ENCODE measurements at places on chromosomes 1 and 21.
A peak's percentile ranks its signal among the peaks of the same experiment; 100 is the strongest.

- no peak for DNase-seq
Measured at GRCh38 chr1:180498594-180498993, 3.8 kb downstream of the ACBD6 start.

DNA sequence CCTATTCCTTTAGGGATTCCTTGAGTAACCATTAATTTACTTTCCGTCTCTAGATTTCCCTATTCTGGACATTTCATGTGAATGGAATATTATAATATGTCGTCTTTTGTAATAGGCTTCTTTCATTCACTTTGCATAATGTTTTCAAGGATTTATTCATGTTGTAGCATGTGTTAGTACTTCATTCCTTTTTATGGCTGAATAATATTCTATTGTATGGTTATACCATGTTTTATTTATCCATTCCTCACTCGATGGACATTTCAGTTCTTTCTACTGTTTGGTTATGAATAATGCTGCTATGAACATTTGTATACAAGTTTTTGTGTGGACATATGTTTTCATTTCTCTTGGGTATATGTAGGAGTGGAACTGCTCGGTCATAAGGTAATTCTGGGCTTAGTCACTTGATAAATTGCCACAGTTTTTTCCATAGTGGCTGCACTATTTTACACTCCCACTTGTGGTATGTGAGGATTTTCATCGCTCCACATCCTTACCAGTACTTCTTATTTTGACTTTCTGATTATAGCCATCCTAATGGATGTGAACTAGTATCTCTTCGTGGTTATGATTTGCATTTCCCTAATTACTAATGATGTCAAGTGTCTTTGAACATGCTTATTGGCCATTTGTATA, 17.7 kb downstream of the PPP2R5A start:
- DNase-seq: no peak

DNA sequence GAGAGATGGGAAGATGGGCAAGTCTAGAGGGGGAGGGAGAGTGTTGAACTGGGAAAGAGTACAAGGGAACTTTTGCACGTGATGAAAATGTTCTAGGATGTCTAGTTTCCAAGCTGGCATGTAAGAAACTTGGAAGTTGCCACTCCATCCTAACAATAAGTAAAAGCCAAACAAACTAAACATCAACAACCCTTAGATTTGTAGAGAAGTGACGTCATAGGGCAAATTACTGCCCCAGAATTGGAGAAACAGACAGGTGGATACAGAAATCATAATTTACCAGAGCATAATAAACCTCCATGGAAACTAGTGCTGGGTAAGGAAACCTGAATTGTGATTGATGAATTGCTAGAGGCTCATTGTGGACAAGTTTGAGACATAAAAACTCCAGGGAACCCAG, 14.7 kb upstream of the ZBTB40 start:
- no peak for DNase-seq

- peak; percentile 91 for DNase-seq
Measured at GRCh38 chr1:241356519-241357365, at the start of gene RGS7. Gene RGS7, minus strand, starts transcription at chr1:241357205.

DNA sequence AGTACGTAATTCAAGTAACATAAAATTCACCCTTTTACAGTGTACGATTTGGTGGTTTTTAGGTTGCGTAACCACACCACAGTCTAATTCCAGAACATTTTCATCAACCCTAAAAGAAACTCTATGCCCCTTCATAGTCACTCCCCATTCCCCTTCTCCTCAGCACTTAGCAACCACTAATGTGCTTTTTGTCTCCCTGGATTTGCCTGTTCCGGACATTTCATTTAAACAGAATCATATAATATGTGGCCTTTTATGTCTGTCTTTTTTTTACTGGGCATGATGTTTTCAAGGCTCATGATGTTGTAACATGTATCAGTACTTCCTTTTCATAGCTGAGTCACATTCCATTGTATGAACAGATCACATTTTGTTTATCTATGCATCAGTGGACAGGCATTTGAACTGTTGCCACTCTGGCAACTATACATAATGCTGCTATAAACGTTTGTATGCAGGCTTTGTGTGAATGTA, 20.8 kb downstream of the OBSCN start:
- DNase-seq: no peak

GRCh38 chr1:193974286-193974798, 787.9 kb upstream of the B3GALT2 start:
- no peak for DNase-seq

DNA sequence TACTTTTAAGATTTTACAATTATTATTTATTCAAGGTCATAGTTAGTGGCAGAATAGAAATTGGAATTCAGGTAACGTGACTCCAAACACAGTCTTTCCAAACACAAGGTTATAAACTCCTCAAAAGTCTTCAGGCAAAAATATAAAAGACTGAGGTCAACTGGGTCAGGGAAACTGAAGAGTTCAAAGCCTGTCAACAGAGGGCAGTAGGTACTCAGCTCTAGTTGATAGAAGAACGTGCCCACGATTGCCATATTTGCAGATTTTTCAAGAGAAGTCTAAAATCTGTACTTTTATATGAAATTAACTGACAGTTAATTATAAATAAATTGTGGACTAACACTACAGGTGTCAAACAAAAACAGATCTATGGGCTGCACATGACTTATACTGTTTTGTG, 135.0 kb downstream of the LHX4 start:
- no peak for DNase-seq

- no peak for DNase-seq
Measured at GRCh38 chr21:42187976-42188653, 30.8 kb upstream of the ABCG1 start.

GRCh38 chr1:202105571-202106339, 17.0 kb upstream of the GPR37L1 start:
- DNase-seq: peak; percentile 55

DNA sequence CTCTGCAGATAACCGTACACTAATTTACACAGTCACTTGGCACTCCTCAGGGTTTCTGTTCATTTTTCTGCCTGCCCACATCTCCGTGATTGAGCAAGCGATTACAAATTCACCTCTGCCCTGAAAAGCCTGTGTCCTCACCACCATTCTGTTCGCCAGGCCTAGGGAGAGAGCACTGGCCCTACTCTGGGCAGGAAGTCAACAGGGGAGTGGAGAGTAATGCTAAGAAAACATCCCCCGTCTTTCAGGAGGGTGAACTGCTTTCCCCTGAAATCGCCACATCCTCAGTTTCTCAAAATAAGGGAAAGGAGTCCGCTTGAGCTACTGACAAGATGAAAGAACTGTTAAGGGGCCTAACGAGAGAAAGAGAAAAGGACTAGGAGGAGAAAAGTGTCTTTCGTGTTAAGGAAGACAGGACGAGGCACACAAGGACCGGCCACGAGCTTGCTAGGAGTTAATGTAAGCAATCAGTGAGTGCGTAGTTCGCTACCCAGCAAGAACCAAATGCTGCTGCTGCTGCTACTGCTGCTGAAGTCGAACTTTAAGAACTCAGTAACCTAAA, 632 bp downstream of the PEX19 start:
- peak; percentile 3 for DNase-seq

All from eye (tissue), 1 donor.